ENCODE measurements at places on chromosomes 11 and 22.

GRCh38 chr11:65532388-65533064 is 7.6 kb downstream of the SCYL1 start:
- no peak for DNase-seq

DNA sequence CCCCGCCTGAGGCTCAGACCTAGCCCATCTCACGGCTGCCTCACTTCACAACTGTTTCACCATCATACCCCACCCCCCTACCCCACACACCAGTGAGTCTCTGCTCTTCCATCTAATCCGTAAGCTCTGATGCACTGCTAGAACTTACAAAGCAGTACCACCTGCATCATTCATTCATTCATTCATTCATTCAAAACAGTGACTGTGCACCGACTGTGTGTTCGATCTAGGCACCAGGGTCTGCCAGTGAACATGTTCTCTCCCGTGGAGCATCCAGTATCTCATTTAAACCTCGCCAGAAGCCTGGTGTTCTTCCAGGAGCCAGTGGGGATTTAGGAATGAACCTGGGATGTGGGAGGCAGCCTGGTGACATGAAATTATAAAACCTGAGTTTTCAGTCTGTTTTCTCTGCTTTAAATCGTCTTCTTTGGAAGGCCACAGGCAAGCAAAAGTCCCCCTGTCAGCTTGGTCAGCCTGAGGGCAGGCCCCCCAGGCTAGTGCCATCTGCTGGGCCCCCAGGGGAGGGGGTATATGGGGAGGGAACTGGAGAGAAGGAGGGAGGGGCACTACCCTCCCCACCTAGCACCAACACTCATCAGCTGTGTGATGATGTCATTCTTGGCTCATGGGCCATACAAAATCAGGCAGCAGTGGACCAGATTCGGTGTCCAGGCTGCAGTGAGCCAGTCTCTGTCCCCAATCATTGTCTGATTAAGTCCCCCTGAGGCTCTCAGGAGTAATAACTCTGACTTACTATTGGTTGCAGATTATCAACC is 18.4 kb downstream of the TMPRSS6 start:
- DNase-seq = no peak

GRCh38 chr22:42682113-42682851 is 33.1 kb upstream of the CYB5R3 start:
- no peak for DNase-seq

DNA sequence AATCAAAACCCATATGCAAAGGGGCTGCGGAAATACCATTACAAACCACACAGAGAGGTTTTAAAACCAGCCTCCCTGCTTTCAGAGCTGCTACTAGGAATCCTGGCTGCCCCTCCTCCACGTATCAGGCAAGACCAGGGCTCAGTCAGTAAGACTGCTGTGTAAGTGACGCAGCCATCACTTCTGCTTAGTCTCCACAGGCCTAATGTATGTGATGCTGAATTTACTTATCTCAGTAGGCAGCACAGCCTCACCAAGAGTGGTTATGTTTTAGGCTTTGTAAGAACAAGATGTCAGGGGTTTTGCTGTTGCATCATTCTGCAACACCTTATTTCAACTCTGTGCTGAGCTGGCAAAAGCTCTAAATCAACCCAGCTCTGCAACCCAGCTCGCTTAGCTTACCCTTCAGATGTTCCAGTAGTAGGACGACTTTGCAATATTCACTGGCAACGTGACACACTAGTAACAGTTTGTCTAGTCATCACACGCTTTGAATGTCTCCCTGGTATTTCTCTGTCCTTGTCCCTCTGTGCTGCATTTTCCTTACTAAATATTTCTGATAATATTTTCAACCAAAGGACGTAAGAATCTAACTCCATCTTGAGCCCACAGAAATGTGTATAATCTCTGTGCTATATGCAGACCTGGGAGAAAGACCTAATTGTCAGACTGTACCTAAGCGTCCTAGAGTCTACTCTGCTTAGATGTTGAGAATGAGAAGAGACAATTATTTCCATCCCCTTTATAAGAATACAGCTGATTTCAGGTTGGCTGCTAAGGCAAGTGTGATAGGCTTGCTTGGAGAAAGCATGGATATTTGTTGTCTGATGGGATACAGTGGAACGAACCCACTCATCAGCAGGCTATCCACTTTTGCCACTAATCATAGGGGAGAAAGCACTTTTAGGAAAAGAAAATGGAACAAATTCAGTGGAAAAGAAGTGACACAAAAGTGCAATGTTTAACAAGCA is 72.2 kb downstream of the LARGE2 start:
- DNase-seq = no peak

GRCh38 chr22:27748751-27749191 is 52.8 kb downstream of the MN1 start:
- no peak for DNase-seq

DNA sequence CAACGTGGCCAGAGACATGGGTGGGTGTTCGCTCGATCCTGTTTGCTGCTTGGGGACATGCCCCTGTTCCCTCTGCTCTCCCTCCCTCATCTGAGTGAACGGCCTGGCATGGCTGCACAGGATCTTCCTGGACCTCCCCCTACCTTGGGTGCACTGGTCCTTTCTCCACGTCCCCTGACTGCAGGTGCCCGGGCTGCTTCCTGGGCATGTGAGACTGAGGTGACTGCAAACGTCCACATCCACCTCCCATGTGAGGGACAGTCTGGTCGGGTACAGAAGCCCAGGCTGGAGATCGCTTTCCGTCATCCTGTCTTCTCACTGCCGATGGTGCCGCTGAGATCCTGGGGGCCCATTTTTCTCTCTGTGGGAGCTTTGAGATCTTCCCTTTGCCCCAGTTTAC is 11.8 kb downstream of the SULT4A1 start:
- no peak for DNase-seq

DNA sequence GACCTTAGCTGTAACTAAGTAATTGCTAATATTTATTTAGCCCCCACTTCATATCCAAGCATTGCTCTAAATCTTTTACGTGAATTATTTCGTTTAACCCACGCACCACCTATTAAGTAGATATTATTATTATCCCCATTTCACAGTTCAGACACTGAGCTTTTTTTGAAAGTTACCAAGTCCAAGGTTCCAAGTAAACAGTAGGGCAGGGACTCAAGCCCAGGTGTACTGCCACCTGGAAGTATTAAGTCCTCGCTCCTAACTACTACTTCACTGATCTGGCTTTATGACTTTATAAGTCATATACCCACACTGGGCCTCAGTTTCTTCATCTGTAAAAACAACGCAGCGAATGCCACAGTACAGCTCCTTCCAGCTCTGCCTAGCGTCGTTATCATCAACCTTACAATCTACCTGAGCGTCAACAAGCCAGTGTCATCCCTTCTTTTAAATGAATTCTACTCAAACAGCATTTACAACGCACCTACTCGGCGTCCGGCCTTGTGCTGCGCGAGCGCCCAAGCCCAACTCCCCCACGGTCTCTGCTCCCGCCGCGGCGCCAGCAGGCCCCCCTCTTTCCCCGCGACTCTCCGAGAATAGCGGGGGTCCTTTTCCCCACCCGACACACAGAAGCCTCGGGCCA is 624 bp downstream of the TMEM41B start:
- DNase-seq = no peak

- DNase-seq = no peak
Observed at GRCh38 chr11:125215976-125216375, 51.4 kb downstream of the PKNOX2 start.

- no peak for DNase-seq
Observed at GRCh38 chr22:48224332-48224731, 1461.9 kb downstream of the TBC1D22A start.

GRCh38 chr11:128572965-128573364 is 14.4 kb downstream of the ETS1 start:
- no peak for DNase-seq

- DNase-seq = no peak
Observed at GRCh38 chr11:32450372-32450771, 15.0 kb upstream of the WT1 start.

- DNase-seq = no peak
Observed at GRCh38 chr11:121723246-121723741, 270.5 kb upstream of the SORL1-AS1 start.

DNA sequence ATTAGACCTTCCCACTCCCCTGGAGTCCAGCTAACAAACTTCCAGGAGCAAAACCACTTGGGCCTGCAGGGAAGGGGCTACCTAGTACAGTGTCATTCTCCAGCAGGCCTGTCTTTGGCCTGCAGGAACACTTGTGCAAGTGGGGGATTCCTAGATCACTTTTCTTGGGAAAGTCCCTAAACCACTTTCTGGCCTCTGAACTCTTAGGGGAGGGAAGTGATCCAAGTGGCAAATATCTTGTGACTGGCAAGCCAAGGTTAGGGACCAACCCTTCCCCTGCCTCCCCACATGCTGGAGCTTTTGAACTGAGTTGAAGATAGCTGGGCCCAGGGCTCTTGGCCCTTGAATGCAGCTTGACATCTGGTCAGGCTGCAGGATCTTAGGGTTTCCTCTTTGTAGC is 17.2 kb downstream of the PPFIBP2 start:
- DNase-seq = no peak

DNA sequence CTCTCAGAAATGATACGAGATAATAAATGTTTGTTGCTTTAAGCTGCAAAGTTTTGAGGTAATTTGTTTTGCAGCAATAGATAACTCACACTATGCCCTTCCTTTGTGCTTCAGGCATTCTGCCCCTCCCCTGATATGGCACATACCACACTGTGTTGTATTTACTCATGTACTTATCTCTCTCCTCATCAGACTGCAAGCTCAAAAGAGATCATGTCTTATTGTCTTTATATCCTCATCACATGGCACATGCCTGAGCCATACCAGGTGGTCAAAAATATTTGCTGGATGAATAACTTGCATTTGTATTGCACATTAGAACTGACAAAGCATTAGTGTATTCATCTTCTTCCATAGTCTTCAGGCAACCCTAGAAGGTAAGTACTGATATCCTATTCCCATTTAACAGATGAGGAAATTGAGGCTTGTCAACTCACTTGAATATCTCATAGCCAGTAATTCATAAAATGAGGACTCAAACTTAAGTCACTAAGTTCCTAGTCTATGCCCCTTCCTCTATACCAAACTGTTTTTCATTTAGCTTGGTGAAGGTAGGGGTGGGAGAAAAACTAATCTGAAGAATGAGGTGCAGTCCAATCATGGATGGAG is 83.9 kb upstream of the EED start:
- DNase-seq = no peak

- no peak for DNase-seq
Observed at GRCh38 chr11:11608783-11609232, 13.0 kb downstream of the GALNT18 start.

GRCh38 chr11:77036398-77036797 is 2.2 kb downstream of the B3GNT6 start:
- no peak for DNase-seq

GRCh38 chr11:60952742-60953170 is 780 bp upstream of the SLC15A3 start:
- no peak for DNase-seq

DNA sequence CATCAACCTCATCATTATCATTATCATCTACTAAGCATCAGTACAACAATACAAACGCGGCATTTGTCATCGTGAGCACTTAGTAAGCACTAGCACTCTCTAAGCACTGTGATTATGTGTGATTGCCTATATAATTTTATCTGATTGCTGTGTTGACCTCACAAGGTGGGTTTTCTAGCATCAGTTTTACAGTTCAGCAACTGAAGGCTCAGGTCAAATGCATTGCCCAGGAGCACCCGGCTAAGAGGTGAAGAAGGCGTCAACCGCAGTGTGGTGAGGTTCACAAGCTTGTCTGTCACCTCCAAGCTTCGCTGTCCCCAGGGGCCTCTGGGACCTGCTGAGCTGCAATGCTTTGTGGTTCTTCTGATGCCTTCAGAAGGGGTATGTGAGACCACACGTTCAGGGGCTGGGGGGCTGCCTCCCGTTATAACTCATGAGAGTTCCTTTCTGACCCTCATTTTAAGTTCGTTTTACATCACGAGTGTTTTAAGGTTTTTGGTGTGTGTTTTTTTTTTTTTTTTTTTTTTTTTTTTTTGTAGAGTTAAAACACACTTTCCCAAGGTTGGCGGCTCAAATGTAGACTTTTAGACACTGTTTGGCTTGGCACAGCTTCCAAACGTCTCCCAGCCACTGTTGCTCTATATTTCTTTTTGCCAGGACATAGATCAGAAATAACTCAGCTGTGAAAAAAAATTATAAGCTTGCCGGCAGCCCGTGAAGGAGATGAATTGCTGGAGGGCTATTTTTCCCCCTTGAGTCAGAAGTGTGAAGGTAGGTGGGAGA is 33.8 kb upstream of the SCUBE1 start:
- no peak for DNase-seq

- DNase-seq = no peak
Observed at GRCh38 chr11:31617246-31617645, 107.7 kb downstream of the ELP4 start.

GRCh38 chr11:13169709-13170108 is 107.9 kb upstream of the BMAL1 start:
- no peak for DNase-seq

DNA sequence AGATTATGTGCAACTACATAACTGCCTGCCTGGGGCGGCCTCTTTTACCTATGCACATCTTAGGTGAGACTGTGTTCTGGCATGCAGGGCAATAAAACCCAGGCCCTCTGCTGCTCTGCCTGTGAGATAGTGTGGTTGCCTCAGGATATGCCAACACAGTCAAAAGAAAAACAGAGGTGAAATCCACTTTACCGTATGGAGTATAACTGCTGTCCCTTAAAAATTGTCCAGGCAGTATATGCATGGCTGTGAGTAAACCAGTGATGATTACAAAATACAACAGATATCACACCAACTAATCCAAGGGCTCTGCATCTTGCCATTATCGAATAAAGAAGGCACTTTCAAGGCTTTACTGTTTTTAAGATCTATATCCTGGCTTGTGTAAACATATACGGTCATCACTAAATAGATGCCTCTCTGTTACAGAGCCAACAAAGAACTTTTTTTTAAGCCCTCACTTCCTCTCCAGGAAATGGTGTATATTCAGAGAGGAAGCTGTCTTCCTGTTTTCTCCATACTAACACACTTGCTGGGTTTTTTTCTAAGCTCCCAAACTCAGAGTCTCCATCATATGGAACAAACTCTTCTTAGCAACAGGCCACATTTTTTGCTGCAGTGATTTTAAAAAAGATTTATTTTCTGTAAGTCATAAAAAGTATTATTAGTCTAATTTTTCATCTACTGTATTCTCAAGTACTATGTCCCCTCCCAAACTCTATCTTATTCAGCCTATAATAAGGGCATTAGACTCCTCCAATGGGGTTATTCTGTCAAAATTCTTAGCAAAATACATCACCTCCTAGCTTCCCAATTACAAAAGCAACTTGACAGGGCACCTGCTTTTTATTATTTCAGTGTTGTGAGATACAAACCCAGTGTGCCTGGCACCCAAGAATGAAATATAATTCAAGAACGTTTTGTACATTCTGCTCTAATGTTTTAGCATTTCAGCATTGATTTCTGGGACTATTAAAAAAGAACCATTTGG is 135.2 kb downstream of the MAML2 start:
- no peak for DNase-seq

- no peak for DNase-seq
Observed at GRCh38 chr22:16834971-16835370, 9.8 kb upstream of the XKR3 start.

DNA sequence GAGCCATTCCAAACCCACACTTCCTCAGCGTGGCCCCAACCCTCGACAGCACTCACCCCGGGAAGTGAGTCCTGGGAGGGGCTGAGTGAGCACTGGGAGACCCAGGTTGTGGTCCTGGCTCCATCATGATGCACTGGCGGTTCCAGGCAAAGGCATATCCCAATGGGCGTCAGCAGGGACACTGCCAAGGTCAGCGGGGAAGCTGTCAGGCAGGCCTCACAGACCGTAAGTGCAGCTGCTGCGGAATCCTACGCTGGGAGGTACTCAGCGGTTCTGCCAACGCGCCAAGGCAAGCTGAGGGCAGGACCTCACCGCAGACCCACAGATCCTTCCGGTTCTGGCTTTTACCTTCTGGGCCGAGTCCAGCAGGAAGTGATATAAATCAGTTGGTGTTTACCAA is 1.4 kb upstream of the GAL3ST1 start:
- no peak for DNase-seq
